ENCODE measurements at places on chromosomes 6 and 20.

GRCh38 chr6:84422380-84422968 is 195.0 kb upstream of the CEP162 start:
- DNase-seq, result peak; percentile 18

DNA sequence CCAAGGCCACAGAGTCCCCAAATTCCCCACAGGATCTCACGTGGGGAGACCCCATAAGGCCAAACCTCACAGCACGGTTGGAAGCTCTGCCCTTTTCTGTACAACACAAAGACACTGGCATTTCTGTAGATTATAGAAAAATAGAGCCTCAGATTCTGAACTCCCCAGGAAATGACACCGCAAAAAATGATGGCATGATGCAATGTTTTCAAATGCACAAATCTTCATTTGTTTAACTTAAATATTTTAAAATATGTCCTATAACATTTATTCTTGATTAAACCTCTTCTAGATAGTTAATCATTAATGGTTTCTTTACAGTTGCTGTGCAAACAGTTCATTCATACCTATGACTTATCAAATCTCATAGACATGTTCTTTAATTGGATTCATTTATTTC is 33.8 kb downstream of the SIM1 start:
- DNase-seq, result no peak

DNA sequence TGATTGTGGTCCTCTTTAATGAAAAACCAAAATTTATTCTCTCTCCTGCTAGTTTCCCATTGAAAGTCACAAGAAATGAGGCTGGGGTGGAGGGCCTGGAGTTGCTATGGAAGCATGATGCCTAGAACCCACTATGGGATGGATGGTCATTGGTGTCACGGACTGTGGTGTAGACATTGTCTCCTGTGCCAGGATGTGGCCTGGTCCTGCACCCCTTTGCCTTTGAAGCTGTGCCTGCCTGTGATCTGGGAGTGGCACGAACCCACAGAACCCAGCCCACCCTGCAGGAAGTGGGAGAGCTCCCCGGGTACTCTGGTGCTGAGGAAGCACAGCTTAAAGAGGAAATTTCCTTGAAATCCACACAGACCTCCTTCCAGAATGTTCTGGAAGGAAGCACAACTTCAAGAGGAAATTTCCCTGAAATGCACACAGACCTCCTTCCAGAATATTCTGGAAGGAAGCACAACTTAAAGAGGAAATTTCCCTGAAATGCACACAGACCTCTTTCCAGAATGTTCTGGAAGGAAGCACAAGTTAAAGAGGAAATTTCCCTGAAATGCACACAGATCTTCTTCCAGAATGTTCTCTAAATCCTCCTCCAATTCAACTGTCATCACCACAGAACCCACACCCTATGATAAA is 105.6 kb downstream of the CDH26 start:
- no peak for DNase-seq

DNA sequence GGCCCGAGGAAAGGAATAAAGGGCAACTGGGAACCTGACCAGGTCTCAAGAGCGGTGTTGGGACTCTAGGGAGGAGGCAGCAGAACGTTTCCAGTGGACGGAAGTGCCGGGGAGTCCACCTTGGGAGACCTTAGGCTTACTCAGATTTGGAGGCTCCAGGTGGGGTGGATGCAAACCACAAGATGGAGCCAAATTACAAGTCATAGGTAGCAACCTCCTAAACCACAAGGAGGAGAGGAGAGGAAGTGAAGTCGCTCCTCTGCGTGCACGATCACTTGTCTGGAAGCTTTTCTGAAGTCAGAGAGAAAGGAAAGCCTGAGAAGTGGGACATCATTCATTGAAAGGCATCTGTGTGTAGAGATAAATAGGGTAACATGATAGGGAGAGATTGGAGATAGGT is 9.3 kb downstream of the HLA-DOA start:
- DNase-seq, result peak; percentile 64

GRCh38 chr6:28657769-28658465 is 132.2 kb downstream of the GPX5 start:
- peak; percentile 75 for DNase-seq

DNA sequence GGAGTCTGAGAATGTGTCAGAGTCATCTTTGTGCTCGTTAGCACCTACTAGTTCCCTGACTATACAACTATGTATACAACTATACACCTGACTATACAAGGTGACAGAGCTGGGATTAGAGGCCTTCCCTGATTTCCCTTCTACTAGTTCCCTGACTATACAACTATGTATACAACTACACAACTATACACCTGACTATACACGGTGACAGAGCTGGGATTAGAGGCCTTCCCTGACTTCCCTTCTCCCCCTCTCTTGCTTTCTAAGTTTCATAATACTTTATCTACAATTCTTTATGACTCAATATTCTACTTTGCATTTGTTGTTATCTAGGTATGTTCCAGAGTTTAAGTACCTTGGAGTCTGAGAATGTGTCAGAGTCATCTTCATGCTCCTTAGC is 68.0 kb downstream of the HS3ST5 start:
- no peak for DNase-seq

- DNase-seq, result no peak
These were observed 299.9 kb upstream of the THEMIS start for GRCh38 chr6:128200789-128201188.

GRCh38 chr6:40958738-40959137 is 80.3 kb downstream of the UNC5CL start:
- DNase-seq, result no peak

GRCh38 chr6:36863670-36864540 is 10.7 kb downstream of the PPIL1 start:
- no peak for DNase-seq

GRCh38 chr6:50120300-50120699 is 70.6 kb upstream of the DEFB112 start:
- DNase-seq, result peak; percentile 41

DNA sequence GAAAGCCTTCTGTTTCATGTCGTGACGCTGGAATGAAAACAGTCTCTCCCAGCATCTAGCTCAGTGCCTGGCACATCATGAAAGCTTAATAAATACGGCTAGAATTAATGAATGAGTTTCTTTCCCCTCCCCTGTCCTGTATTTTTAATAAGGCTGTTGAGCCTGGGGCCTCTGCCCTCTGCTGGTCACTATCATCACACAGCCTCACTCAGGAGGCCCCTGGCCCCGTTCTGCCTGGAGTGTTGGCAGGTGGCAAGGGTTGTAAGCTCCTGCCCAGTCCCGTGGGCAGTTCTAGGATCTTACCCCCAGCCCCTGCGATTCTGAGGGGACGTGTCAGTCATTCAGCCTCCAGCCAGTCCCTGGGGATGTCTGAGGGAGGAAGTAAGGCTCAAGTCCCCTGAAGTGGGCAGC is 41.4 kb downstream of the PHACTR3 start:
- DNase-seq, result peak; percentile 8

GRCh38 chr6:31473780-31474761 is 23.9 kb upstream of the MICB start:
- peak; percentile 85 for DNase-seq

- DNase-seq, result no peak
These were observed 2.3 kb downstream of the TENT5A start for GRCh38 chr6:81750200-81750599.

- no peak for DNase-seq
These were observed 43.4 kb upstream of the ARHGAP18 start for GRCh38 chr6:129753422-129753821.

- no peak for DNase-seq
These were observed 850 bp upstream of the SMPDL3A start for GRCh38 chr6:122788208-122788607.

- DNase-seq, result no peak
These were observed 125.3 kb upstream of the PLCB4 start for GRCh38 chr20:8943631-8944030.

DNA sequence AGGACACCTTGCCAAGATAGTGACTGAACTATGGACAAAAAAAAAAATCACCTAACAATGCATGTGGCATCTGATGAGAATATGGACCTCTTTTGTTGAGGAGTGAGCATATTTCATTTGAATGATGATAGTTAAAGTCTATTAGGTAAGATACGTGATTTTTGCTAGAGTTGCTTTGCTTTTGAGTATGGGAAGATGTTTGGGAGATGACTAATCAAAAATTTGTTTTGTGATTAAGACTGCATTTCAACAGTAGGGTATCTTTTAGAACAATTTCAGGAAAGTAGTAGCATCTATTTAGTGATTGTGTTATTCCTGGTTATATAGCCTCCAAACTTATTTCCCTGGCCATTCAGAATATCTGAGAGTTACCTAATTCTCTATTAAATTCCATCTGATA is 878.6 kb upstream of the CITED2 start:
- DNase-seq, result peak; percentile 61

DNA sequence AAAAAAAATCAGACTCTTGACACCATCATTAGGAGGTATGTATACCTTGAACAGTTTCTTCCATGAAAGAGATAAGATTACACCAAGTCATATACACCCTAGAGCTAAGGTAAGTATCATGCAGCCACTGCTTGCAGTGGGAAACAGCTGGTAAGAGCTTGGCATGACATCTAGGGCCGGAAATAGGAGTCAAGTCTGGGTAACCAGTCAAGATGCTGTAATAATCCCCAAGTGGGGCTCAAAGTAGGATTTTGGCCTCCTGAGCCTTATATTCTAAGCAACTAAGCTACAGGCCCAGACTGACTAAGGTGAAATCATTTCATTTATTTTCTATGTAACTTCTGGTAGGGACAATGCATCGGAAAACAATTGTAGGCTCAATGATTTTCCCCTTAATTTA is 23.9 kb downstream of the TRERF1 start:
- no peak for DNase-seq

GRCh38 chr6:153215242-153215641 is 84.2 kb upstream of the RGS17 start:
- peak; percentile 4 for DNase-seq

GRCh38 chr6:135531954-135532490 is 34.5 kb upstream of the AHI1 start:
- DNase-seq, result no peak

- DNase-seq, result no peak
These were observed 102.3 kb upstream of the MCHR2 start for GRCh38 chr6:100096341-100096740.

GRCh38 chr6:167113047-167113754 is 9.7 kb upstream of the CCR6 start:
- no peak for DNase-seq

GRCh38 chr6:141946502-141946901 is 186.2 kb upstream of the GJE1 start:
- DNase-seq, result no peak

GRCh38 chr20:24489631-24490260 is 20.3 kb downstream of the SYNDIG1 start:
- DNase-seq, result no peak

DNA sequence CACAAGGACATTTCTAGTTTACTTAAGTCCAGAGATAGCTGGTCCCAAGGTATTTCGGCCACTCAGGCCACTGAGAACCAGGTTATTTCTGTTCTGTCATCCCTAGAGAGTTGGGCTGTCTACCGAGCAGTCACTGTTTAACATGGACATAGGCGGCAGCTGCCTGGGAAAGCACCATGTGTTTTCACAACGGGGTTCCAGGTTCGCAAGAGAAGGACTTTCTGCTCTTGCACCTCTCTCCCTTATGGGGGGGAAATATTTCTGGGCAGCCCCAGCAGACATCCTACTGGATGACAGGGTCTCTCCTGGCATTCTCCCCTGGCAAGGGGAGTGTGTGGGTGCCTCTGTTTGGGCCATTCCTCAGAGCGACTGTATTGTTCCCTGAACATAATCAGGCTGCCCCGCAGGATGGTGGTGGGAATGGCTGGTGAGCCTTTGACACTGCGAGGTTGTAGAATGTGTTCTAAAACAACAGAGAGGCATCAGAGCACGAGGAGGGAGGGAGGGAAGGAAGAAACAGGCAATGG is 64.4 kb upstream of the DUSP22 start:
- DNase-seq, result no peak

- no peak for DNase-seq
These were observed 321.5 kb upstream of the JARID2 start for GRCh38 chr6:14924126-14925024.

DNA sequence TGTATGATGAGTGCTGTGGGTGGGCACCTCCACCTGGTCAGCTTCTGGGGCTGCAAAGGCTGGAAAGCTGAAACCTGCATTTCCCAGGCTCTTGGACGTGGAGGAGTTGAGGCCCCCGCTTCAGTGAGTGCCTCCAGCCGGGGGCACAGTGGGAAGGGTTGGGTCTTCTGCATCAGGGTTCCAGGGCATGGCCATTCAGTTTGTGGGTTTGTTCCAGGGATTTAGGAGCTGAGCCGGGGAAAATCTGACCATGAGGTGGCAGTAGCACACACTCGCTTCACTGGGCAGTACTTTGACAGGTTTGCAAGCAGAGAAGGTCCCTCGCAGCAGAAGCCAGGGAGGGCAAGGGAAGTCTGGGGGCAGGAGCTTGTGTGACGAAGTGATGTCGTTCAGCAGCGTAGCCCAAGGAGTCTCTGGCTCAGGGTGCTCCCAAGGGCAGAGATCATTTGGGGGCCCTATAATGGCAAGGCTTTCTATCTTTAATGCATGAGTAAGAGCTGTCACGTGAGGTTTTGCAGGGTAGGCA is 69.5 kb upstream of the SULF2 start:
- peak; percentile 84 for DNase-seq

DNA sequence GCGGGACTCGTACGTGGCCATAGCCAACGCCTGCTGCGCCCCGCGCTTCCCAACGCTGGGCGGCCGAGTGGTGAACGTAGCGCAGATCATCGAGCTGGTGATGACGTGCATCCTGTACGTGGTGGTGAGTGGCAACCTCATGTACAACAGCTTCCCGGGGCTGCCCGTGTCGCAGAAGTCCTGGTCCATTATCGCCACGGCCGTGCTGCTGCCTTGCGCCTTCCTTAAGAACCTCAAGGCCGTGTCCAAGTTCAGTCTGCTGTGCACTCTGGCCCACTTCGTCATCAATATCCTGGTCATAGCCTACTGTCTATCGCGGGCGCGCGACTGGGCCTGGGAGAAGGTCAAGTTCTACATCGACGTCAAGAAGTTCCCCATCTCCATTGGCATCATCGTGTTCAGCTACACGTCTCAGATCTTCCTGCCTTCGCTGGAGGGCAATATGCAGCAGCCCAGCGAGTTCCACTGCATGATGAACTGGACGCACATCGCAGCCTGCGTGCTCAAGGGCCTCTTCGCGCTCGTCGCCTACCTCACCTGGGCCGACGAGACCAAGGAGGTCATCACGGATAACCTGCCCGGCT is 3.4 kb downstream of the SLC32A1 start:
- DNase-seq, result no peak

DNA sequence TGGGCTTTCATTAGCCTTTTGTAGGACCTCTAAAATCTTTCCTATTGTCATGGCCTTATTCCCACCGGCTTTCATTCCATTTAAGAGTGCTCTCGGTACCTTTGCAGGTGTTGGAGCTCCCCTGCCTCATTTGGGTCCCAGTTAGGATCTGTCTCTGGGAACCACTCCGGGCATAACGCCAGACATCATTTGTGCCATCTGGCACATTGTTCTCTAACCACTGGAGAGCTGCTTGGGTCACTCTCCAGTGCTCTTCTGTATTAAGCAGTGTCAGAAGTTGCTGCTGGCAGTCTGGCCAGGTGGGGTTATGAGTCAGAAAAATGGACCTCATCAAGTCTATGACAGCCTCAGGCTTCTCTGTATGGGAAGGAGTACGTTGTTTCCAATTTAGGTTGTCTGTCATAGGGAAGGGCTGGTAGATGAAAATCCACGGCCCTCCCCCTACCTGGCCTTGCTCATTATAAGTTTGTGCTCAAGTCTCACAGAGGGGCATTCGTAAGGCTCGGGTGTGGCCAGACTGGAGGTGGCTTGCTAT is 62.9 kb upstream of the MOCS1 start:
- DNase-seq, result no peak

- DNase-seq, result peak; percentile 64
These were observed 23.8 kb upstream of the FBXO9 start for GRCh38 chr6:53041356-53041755.
